ENCODE measurements at places on chromosomes 7 and 10.

GRCh38 chr10:110821508-110821907 is 50.2 kb upstream of the PDCD4 start:
- DNase-seq = no peak

GRCh38 chr10:115390607-115391006 is 297.4 kb downstream of the ATRNL1 start:
- DNase-seq = no peak

DNA sequence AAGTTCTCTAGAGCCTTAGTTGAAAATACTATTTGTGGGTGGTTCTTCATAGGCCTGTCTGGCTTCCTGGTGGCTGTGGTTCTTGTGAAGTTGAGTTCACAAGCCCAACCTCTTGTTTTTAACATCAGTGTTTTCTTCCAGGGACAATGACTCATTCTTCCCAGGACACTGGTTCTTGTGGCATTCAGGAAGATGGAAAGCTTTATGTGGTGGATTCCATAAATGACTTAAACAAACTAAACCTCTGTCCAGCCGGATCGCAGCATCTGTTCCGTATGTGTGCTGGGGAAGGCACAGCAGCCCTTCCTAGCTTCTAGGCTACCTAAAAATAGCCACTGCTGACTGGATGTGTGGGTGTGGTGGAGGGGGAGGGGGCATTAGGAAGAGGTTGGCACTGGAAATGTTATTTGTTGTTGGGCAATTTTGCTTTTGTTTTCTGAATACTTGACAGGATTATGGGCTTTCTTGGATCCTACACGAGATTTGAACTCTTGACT is 3.9 kb downstream of the LSMEM1 start:
- DNase-seq = peak; percentile 94

DNA sequence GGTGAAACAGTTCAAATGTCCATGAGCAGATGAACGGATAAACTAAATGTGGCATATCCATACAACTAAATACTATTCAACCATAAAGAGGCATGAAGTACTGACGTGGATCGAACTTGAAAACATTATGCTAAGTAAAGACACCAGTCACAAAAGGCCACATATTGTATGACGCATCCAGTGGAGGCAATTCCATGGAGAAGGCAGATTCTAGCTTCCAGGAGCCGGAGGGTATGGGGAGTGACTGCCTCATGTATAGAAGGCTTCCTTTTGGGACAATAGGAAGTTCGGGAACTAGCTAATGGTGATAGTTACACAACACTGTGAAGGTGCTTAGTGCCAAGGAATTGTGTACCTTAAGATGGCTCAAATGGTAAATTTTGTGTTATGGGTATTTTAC is 98.4 kb downstream of the VIPR2 start:
- DNase-seq = no peak

- no peak for DNase-seq
Observed at GRCh38 chr10:72445851-72446250, 91.1 kb upstream of the DNAJB12 start.

- no peak for DNase-seq
Observed at GRCh38 chr7:124643311-124643811, 122.2 kb downstream of the GPR37 start.

- no peak for DNase-seq
Observed at GRCh38 chr10:71063401-71063800, 149.0 kb upstream of the UNC5B start.

Data from AG09309 (cell line).